NCI-H510A treated with DMSO at 0.1 percent for 48 hours (cell line): ENCODE measurements at places on chromosomes 2 and 18.

- no peak for DNase-seq
Observed at GRCh38 chr18:50218432-50219197, 23.7 kb upstream of the MYO5B start.

DNA sequence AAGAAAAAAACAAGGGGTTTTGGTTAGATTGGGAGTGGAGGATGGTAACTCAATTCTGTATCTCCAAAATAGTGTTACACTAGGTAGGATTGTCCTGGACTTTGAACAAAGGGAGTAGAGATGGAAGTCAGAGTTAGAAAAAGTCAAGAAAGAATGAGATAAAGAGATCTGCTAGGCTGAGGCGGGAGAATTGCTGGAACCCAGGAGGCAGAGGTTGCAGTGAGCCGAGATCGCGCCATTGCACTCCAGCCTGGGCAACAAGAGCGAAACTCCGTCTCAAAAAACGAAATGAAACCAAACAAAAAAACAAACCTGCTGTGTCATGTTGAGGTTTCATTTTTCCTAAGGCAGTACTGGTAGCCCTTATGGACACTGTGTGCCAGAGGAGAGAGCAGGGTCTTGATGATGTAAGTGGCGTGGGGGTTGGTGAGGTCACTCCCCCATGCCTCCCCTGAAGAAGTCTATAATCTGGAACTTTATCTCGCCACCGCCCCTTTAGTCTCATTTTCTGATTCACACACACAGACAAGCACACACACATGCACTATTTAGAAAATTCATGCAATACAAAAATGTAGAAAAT, 10.5 kb downstream of the DRC1 start:
- DNase-seq: no peak

DNA sequence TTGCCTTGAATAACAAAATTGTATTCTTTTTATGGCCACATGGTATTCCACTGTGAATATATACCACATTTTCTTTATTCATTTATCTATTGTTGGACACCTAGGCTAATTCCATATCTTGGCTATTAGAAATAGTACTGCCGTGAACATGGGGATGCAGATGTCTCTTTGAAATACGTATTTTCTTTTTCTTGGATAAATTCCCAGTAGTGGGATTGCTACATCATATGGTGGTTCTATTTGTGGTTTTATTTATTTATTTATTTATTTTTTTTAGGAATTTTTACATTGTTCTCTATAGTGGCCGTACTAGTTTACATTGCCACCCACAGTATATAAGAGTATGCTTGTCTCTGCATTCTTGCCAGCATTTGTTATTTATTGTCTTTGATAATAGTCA, 679.8 kb upstream of the NRXN1 start:
- DNase-seq: no peak

DNA sequence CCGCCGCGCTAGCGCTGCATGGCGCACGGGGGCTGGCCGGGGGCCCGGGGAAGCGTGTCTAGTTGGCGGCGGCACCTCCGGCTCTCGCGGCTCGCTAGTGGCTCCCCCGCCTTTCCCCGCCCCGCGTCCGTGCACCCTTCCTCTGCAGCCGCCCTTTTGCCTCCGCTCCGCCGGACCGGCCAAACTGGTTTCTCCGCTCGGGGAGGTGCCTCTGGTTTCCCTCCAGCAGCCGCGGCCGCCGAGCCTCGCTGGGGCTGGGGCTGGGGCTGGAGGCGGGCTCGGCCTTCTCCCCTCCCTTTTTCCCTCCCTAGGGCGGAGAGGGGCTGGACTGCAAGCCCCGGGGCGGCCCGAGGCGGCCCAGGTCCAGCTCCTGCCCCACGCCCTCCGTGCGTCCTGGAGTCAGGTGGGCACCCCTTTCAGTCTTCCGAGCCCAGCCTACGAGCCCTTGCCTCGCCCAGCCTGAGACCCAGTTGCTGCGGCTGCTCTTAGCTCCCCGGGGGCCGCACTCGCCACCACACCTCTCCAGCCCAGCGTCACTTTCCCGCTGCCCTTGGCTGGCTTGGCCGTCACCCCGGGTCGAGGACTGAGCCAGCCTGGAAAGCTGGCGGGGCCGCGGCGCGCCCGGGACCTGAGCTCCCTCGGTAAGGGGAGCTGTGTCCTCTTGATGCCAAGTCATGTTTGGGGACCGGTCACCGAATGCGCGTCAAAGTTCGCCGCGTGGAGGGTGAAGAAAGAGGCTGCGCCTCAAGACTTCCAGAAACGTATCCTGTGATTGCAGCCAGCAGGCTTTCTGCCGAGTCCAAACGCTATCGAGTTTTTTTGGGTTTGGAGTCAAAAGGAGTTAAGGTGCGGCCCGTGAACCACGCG, at the start of gene ATP8B1:
TSS of gene ATP8B1 (minus strand) at position 213 of the 867 bp plus-strand sequence. CDS start 71,508 bp downstream, outside the sequence.
- DNase-seq: peak; percentile 94

DNA sequence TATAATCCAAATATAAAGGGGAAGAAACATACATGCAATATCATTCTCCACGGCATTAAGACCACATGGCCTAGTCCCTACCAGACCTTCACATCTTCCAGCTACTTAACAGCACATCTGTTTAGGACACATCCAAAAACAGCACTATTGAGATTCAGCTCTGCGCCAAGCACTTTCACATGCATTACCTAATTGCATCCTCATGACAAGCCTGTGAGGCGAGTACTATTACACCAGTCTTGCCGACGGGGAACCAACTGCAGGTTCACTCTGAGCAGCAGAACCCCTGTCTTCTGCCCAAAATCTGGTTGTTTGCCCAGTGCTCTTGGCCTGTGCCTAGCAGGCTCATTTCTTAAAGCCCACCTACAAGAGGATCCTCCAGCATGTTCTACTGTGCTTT, 66.7 kb downstream of the AAK1 start:
- DNase-seq: no peak
